ENCODE measurements at places on chromosomes 4 and X.

GRCh38 chr4:154582723-154583122 is 7.8 kb downstream of the FGA start:
- DNase-seq = no peak

DNA sequence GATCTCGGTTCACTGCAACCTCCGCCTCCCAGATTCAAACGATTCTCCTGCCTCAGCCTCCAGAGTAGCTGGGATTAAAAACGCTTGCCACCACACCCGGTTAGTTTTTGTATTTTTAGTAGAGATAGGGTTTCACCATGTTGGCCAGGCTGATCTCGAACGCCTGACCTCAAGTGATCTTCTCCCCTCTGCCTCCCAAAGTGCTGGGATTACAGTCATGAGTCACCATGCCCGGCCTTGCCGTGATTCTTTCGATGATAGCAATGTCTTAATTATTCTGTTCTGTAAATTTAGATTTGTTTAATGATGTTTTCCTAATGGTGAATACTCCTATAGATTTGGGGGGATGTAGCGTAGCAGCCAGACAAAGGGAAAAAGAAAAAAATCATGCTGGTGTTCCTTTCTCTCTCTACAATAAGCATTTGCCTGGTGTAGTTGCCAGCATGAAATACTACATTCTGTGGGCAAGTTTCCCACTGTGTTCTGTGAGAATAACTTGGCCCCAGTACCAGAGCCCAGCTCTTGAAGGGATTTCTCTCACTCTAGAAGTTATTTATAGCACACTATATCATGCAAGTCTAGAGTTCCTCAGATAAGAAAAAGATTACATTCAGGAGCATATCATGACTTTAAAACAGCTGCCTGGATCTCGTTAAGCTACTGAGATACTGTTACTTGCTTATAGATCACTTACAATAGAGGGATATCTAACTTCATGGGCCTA is 15.4 kb downstream of the NIPAL1 start:
- no peak for DNase-seq

DNA sequence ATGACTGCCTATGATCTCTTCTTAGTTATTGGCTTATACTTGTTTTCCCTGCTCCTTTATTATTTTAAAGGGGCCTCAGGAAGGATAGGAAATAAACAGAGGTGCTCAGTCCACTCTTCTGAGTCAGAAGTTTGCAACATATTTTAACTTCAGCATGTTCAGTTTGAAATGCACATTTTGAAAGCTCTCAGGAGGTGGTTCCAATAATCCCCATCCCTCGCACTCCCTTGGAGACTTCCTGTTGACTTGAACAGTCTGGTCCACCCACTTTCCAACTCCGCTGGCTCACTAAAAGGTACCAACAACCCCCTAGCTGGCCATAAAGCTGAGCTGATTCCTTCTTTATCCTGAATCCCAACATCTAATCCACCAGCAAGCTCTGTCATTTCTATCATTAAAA is 78.3 kb upstream of the DUSP21 start:
- no peak for DNase-seq

- DNase-seq = no peak
These were observed 30.0 kb downstream of the BBS12 start for GRCh38 chr4:122762520-122762919.

DNA sequence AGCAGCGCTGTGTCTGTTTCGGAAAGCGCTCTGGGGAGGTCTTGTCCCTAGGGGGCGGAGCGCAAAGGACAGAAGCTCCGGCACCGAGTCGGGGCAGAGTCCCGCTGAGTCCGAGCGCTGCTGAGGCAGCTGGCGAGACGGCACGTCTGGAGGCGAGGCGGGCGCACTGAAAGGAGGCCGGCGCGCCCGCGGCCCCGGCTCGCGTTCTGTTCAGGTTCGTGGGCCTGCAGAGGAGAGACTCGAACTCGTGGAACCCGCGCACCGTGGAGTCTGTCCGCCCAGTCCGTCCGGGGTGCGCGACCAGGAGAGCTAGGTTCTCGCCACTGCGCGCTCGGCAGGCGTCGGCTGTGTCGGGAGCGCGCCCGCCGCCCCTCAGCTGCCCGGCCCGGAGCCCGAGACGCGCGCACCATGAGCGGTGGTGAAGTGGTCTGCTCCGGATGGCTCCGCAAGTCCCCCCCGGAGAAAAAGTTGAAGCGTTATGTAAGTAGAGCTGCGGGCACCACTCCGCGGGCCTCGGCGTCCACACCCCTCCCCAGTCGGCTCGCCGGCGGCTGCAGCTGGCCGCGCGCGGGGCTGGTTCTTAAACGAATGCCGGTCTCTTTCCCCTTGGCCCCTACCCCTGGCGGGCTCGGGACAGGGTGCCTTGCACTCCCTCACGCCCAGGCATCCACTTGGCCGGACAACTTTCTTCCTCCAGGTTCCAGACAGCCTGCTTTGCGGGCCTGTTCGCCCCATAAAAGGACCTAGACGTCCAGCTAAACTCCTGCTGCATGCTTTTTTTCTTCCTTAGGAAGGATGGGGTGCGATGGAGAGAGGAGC is at the start of gene GAB1:
Gene GAB1, plus strand, starts transcription at position 96 of the 819 bp plus-strand sequence. Its CDS starts 313 bp downstream, at position 409.
- DNase-seq = peak; percentile 80

- no peak for DNase-seq
These were observed 403.1 kb downstream of the PDGFC start for GRCh38 chr4:156568484-156568883.

DNA sequence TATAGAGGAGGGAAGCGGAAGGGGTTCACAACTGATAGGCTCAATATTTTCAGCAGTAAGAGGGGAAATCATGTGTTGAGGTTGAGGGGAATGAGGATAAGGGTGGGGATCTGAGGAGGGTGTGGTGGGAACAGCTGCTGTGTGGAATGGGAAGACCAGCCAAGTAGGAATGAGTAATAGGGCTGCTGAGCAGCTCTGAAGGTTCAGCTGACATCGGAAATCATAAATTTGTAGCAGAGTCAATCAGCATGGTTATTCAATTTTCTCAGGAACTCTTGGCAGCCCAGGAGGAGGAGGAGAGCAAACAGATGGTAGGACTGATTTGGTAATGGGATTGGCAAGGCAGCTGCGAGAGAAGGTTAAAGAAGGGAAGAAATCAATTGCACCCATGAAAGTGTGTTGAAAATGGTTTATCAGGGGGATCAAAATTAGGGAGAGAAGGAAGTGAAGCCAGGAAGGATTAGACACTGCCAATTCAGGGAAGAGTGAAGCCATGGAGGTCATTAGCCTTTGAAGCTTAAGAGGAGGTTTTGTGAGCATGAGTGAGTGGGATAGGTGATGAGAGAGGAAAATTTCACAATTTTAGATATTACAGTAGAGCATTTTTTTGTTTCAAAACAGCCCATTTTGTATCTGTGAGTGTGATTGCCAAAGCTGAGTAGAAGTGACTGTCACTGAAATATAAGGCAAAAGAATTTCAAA is 82.6 kb downstream of the PCDH7 start:
- no peak for DNase-seq

- DNase-seq = no peak
These were observed 9.5 kb downstream of the FBXO8 start for GRCh38 chr4:174273930-174274329.

DNA sequence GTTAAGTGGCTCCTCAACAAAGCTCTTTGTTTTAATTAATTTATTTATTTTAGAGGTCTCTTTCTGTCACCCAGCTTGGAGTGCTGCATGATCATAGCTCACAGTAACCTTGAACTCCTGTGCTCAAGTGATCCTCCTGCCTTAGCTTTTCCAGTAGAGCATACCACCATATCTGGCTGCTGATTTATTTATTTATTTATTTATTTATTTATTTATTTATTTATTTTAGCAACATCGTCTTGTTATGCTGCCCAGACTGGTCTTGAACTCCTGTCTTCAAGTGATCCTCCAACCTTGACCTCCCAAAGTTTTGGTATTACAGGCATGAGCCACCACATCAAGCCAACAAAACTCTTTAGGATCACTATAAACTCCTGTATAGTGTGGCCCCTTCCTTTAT is 15.8 kb upstream of the KLF8 start:
- DNase-seq = no peak

DNA sequence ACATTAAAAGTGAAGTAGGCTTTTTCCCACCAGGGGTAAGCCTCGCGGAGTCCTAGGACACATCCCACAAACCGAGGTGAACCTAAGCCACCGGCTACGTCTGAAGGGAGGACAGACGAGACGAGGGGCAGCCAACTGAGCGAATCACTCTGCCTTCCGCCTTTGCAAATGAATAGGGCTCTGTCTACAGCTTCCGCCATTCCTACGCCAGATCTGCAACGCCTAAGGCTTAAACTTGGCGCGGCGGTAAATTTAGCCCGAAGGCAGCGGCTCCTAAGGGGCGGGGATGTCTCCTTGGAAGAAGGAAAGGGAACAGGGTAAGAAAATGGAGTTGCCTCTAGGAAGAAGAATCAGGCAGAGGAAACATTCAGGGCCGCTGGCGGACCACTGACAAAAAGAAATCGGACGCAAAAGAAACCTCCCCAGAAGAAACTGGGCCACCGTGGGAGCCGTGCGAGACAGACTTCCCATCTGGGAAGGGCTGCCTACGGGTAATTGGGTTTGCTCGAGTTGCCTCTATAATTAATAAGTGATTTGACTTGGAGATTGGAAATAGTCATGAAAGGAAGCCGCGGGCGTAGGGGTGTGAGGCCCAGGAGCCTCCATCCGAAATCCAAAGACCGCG is 90.5 kb downstream of the BCOR start:
- no peak for DNase-seq

GRCh38 chr4:155603360-155603891 is 63.2 kb upstream of the GUCY1A1 start:
- DNase-seq = no peak

DNA sequence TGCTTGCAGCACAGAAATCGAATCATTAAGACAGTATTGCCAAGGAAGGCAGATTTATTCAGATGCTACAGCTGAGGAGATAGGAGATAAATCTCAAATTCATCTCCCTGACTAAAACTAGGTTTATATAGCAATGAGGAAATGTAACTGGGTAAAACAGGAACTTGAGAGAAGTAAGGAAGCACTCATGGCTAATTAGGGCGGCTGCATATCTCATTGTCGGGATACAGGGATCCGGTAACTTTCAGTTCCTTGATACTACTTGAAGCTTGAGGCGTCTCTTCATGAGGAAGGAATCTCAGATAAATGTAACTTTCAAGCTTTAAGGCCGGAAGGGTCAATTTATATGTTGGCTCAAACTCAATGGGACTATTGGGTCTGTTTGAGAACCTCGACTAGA is 129.2 kb upstream of the WDR1 start:
- DNase-seq = no peak

GRCh38 chrX:119756926-119757635 is 1.3 kb upstream of the SOWAHD start:
- no peak for DNase-seq

DNA sequence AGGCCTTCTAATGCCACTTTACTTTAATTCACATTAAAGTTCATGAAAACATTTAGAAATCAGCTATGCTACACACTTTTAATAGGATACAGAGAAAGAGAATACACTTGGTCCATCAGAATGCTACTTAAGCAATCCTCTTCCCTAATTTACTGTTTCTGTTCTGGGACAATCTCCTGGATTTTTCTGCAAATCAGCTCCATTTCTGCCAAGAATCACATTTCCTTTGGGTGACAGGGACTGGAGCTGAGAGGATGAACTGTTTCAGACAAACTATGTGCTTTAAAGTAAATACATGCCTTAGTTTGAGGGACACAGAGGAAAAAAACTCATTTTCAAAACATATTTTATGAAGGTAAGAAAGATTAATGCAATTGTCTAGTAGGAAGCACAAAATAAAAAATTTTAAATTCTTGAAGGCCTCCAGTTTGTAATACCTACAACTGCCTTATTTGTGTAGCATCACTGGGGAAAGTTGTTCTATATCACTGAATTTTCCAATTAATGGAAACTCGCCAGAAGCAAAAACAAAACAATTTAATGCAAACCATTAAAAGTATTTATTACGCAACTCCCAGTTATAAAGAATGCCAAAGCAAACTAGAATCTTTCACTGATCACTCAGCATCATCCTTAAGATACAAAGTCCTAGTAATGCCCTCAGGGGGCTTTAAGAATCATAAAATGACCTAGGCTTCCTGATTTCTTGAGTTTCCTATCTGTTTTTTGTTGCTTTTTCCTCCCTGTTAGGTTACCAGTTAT is 36.3 kb downstream of the BCLAF3 start:
- DNase-seq = no peak

DNA sequence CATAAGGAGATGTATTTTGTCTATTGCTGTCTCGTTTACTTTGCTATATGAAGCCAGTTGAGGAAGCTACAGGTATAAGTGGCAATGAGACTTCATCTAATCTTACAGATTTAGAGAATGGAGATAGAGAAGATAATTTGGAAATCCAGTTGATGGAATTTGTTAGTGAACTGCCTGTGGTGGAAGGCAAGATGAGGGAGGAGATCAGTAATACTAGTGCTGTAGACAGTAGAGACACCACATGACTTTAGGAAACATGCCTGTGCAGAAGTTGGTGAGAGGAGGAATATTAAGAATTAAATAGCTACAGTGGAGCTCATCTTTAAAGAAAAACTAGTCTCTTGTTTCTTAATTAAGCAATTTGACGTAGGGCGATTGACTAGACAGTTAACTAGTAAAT is 51.3 kb downstream of the RBPJ start:
- DNase-seq = no peak

GRCh38 chr4:117481742-117482141 is 396.4 kb upstream of the TRAM1L1 start:
- DNase-seq = no peak

GRCh38 chr4:173169178-173169427 is 492 bp downstream of the GALNT7 start:
- no peak for DNase-seq

DNA sequence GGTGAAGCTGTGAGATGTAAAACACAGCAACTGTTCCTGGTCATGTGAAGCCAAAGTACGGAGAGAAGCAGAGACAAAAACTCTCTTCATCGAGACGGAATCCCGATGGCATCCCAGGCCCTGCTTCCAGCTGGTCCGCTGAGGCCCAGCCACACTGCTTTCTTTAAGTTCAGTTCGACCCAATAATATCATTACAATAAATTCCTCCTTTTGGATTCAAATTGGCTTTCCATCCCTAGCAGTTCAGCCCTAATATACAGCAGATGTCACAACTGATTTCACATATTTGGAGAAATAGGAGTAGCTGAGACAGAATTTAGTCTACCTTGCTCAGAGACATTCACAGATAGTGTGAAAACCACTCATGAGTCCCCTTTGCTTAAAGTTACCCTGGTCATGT is 98.3 kb upstream of the SPRY1 start:
- DNase-seq = no peak

DNA sequence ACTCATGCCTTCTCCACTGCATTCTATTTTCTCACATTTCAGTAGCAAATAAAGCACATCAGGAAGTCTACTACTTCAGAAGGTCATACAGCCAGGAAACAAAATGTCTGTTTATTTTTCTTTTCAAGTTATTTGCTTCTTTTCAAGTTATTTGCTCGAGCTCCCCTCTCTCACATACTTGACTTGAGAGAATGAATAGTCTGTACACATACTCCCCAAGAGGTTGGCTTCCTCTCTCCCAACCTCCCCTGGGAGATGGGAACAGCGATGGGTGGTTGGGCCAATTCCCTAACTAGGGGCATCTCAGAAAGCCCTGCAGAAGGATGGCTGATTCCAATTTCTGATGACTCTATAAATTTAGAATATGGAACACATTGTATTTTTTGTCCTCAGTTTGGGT is 64.7 kb upstream of the PTPN13 start:
- DNase-seq = no peak

GRCh38 chr4:8028884-8029568 is 89.4 kb upstream of the AFAP1 start:
- DNase-seq = no peak

GRCh38 chr4:41757521-41758156 is 9.1 kb upstream of the PHOX2B start:
- no peak for DNase-seq

All from GM13977 (cell line).